Kidney glomerular epithelial cell (primary cell): ENCODE measurements at places on chromosomes 12 and 14.

- DNase-seq: no peak
Measured at GRCh38 chr14:29810682-29811081, 117.0 kb downstream of the PRKD1 start.

DNA sequence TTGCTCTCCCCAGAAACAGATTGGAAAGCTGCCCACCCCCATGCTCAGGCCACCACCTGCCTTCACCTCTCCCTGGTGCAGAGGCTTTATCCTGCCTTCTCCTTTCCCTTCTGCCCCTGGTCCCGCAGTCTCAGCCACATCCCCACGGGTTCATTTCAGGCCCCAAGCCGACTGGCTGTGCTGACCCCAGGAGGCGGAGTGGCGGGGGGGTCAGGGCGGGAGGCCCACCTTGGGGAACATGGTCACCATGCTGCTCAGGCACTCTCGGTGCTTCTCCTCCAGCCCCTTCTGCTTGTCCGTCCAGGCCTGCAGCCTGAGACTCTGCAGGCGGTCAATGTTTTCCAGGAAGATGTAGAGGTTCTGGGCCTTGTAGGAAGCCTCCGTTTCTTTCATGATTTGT, 6.9 kb downstream of the FAM186B start:
- DNase-seq: no peak

GRCh38 chr12:4282892-4283511, 9.4 kb downstream of the CCND2 start:
- no peak for DNase-seq

GRCh38 chr14:59161561-59162175, 26.8 kb upstream of the DAAM1 start:
- peak; percentile 23 for DNase-seq

GRCh38 chr12:20494851-20495250, 126.5 kb downstream of the PDE3A start:
- no peak for DNase-seq

- DNase-seq: no peak
Measured at GRCh38 chr12:3725388-3726115, 27.4 kb downstream of the CRACR2A start.

- DNase-seq: no peak
Measured at GRCh38 chr14:71985538-71986189, 53.4 kb downstream of the RGS6 start.
